Stimulated activated CD4-positive, alpha-beta T cell treated with anti-CD3 and anti-CD28 coated beads, Interleukin-4, amount 100 ng/mL, for 4 hours (primary cell): ENCODE measurements at places on chromosomes 7 and 10.
A peak's percentile ranks its signal among the peaks of the same experiment; 100 is the strongest.

GRCh38 chr7:957418-958220 lies 3.1 kb upstream of the ADAP1 start:
- no peak for DNase-seq

- DNase-seq: no peak
Measured at GRCh38 chr10:65765006-65765541, 1160.8 kb upstream of the LRRTM3 start.

DNA sequence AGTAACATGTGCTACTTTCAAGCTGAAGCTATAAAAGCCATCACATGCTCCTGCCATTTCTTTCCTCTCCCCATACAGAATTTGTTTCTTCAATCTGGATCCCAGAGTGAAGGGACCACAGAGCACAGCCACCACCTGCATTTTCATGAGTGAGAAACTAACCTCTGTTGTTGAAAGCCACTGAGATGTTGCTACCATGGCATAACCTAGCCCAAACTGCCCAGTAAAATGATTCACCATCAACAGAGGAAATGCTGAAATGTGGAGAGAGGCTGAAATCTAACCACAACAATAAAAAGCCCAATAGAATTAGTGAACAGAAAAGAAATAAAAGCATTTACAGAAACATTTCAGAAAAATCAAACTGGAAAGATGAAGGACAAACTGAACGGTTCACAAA lies 125.2 kb downstream of the AMPH start:
- DNase-seq: no peak

- DNase-seq: no peak
Measured at GRCh38 chr7:67512481-67512880, 515.8 kb downstream of the TYW1 start.

DNA sequence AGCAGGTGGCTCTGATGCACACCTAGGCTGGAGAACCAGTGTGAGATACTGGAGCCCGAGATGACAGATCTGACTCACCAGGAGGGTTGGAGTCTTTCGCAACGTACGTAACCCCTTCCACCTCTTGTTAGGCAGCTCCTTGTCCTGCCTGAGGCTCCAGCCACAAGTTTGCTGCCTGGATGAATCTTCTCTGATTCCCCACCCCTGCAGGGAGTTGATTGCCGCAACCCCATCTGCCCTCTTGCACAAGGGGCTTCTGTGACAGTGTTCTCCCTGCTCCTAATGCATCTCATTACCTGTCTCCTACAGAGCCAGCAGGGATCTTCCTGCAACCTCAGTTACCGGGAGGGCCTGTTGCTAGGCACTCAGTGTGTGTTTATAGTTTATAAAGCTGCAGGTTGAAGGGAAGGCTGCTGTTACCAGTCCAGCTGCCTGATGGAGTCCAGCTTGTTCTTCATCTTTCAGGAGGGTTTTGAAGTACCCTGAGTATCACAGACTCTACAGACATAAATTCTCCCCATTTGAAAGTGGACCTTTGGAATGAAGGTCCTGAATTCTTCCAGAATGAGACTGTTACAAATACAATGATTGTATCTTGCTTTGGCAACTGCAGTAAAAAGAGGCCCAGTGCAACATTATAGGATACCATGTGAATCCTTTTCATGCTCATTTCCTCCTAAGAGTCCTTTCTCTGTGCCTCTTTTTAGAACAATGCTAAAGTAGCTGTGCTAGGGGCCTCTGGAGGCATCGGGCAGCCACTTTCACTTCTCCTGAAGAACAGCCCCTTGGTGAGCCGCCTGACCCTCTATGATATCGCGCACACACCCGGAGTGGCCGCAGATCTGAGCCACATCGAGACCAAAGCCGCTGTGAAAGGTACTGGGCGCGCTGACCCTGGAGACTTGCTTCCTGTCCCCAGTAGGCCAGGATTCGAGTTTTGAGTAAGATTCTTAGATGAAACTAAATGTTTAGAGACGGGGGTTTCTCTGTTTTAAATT lies 6.5 kb downstream of the MDH2 start:
- DNase-seq: no peak

GRCh38 chr10:14958872-14959220 lies 342 bp upstream of the MEIG1 start:
- no peak for DNase-seq

- no peak for DNase-seq
Measured at GRCh38 chr7:93165447-93165846, 17.3 kb upstream of the SAMD9L start.

GRCh38 chr7:76998285-76998589 lies 33.9 kb downstream of the SPDYE17 start:
- DNase-seq: no peak

GRCh38 chr10:14507781-14508180 lies 177.1 kb upstream of the FRMD4A start:
- DNase-seq: no peak

- DNase-seq: no peak
Measured at GRCh38 chr7:66331883-66332282, 126.7 kb downstream of the TPST1 start.

- no peak for DNase-seq
Measured at GRCh38 chr10:93598157-93598556, 2.9 kb downstream of the RBP4 start.

GRCh38 chr10:50622706-50623662 lies 772 bp downstream of the SGMS1 start:
- peak; percentile 38 for DNase-seq

DNA sequence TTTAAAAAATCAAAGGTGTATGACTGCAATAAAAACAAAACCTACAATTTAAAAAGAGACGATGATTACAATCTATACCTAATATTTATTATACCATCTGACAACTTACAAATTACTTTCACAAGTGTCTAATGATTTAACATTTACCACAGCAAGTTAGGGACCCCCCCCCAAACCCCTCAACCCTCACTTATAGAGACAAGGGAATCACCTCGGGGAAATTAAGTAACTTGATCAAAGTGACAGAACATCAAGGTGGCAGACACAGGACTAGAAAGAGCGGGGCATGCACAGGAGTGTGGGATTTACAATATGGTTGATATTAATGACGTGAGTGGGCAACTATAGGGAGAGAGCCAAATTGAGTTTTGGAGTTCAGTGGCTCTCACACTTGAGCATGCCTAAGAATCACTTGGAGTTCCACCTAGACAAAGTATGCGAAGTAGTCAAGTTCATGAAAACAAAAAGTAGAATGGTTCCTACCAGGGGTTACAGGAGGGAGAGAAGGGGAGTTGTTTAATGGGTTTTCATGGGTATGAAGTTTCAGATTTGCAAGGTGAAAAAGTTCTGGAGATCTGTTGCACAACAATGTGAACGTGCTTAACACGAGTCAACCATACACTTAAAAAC lies 43.4 kb downstream of the SGMS1 start:
- DNase-seq: no peak

- no peak for DNase-seq
Measured at GRCh38 chr10:58017719-58018367, 249.9 kb downstream of the IPMK start.

DNA sequence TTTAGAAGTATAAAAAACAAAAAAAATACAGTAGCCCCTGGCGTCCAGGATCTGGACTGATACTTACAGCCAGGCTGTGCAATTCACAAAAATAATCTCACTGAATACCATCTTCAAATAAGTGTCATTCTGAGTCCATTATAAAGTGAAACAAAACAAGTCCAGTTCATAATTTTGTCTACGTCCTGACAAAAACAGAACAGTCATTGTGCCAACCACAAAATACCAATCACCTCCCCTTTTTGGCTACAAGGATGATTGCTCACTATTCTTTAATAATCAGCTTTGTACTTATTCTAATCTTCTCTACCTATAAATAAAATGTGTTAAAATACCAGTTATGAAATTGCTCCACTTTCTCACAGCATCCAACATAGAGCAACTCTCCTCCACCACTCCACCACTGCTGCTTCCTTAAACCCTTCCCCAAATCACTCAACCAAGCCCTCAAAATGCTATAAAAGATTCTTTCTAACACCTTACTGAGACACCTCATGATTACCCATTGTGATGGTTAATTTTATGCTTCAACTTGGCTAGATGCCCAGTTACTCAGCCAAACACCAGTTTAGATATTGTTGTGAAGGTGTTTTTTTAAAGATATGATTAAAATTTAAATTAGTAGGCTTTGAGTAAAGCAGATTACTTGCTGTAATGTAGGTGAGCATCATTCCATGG lies 479.8 kb upstream of the SEMA3A start:
- DNase-seq: no peak

GRCh38 chr10:97462309-97462708 lies 16.3 kb downstream of the ZDHHC16 start:
- DNase-seq: no peak

- no peak for DNase-seq
Measured at GRCh38 chr7:91784469-91784868, 96.0 kb downstream of the MTERF1 start.

- no peak for DNase-seq
Measured at GRCh38 chr7:5625938-5626337, 155.5 kb downstream of the RNF216 start.

DNA sequence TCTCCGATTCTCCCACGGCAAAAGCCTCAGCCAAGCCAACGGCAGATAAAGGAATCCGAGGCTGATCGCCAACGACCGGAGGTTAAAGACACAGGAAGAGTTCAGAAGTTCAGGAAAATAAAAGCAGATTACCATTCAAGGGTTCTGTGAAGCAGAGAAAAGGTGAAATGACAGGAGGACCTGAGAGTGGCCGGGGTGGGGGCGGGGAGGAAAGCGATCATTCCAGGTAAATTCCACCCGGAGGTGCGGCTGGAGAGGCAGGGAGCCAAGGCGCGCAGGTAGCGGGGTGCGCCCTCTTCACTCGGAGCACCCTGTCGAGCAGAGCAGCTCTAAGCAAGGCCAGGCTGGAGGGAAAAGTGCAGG lies 35.3 kb upstream of the SEPHS1 start:
- no peak for DNase-seq

DNA sequence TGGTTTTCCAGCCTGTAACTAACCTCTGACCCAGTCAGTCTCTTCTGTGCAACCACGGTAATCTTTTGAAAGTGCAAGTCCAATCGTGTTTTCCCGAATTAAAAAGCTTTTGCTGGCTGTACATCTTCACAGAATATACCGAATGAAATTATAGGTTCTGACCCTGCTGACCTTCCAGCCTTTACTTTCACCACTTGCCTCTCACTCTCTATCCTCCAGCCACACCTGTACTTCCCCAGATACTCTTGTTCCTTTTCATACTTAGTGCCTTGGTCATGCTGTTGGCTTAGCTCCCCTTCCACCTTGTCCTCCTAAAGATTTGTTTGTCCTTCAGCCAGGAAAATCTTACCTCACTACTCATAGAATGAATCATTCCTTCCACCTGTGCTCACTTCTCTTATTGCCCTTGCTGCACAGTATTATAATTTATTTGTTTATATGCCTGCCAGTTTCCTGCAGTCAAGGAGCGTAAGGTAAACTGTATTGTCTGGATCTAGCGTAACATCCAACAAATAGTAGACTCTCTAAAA lies 2.3 kb upstream of the PNPLA8 start:
- no peak for DNase-seq

GRCh38 chr10:123552760-123553554 lies 113.2 kb upstream of the GPR26 start:
- DNase-seq: no peak

- no peak for DNase-seq
Measured at GRCh38 chr7:139687980-139688632, 89.7 kb downstream of the HIPK2 start.

DNA sequence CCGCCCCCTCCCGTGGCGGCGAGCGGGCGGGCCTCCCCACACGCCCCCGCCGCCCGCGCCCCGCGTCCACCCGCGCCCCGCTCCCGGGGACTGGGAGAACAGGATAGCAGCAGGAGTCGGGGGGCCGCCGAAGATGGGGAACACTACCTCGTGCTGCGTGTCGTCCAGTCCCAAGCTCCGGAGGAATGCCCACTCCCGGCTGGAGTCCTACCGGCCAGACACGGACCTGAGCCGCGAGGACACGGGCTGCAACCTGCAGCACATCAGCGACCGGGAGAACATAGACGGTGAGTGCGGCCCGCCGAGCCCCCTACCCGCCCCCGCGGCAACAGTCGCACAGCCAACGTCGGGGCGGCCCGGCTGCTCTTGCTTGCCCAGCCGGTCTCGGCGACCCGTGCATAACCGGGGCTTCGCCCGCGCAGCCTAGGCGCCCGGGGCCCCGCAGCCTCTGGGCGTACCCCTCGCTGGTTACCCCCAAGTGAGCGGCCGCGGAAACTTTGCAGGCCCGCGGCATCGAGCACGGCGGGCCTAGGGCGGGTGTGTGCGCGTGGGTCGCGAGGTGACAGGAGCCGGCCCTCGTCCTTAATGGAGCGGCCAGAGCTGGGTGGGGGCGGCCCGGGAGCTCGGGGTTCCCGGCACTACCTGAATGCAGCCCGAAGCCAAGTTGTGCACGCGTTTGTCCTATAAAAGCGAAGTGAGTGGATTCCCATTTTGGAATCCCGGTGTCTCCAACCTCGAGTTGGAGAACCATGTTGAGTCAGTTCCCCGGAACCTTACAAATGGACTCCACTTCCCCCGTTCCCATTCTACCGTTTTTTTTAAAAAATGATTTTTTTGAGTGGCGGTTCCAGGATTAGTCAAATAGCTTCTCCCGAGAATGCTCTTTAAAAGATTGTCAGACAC lies 863 bp downstream of the CCNY start:
- DNase-seq: peak; percentile 28

GRCh38 chr7:157602581-157602980 lies 265.8 kb downstream of the DNAJB6 start:
- DNase-seq: no peak
